ENCODE measurements at places on chromosomes 4 and X. TPM values are rescaled to one million over a fixed set of nuclear protein-coding genes. Genes with fewer than 3 reads are reported as not detected.

CENPE gene
- total RNA-seq, result 8.5 TPM

GPC4 gene
- 66.7 TPM for total RNA-seq

SPATA18 gene
- 3.6 TPM for total RNA-seq

SPIN2A gene
- 0.41 TPM for total RNA-seq

BEX2 gene
- 35.9 TPM for total RNA-seq

GAGE12F gene
- not detected for total RNA-seq

GPR173 gene
- total RNA-seq, result 3.1 TPM

GPR143 gene
- not detected for total RNA-seq

CTAG2 gene
- total RNA-seq, result not detected

FANCB gene
- 6.8 TPM for total RNA-seq

MAB21L2 gene
- total RNA-seq, result 0.10 TPM

SULT1B1 gene
- 0.72 TPM for total RNA-seq

CHRDL1 gene
- total RNA-seq, result 63.9 TPM

FMR1NB gene
- not detected for total RNA-seq

VCX3B gene
- total RNA-seq, result not detected

GNRHR gene
- not detected for total RNA-seq

F8A2 gene
- total RNA-seq, result not detected

GLRA2 gene
- total RNA-seq, result not detected

XK gene
- 14.3 TPM for total RNA-seq

Data from tongue (tissue), 3 donors.